ENCODE measurements at places on chromosomes 12 and 14.

DNA sequence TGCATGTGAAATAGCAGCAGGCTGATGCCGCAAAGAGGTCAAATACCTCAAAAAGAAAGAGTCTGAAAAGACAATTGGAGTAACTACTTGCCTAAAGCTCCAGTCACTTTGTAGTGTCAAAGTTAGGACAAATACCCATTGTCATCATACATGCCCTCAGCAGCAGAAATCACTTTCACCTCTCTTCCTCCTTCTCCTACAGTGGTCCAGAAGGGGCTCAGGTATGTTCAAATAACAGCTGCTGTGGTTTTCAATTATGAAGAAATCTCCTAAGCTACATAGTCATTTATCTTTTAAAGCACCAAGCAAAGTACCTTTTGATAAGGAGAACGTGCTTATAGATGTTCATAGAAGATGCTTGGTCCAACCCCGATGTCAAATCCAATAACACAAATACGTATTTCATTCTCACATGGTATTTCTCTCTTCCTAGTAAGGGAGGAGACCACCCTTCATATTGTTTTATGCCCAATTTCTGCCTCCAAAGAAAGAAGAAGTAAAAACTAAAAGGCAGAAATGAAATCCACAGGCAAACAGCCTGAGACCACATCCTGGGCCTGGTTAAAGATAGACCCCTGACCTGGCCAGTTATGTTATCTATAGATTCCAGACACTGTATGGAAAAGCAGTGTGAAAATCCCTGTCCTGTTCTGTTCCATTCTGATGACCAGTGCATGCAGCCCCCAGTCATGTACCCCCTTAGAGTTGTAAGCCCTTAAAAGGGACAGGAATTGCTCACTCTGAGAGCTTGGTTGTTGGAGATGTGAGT is 23.7 kb downstream of the GYS2 start:
- DNase-seq = peak; percentile 42

- DNase-seq = no peak
These were observed 6.1 kb upstream of the CD9 start for GRCh38 chr12:6193853-6194815.

- no peak for DNase-seq
These were observed 20.7 kb upstream of the CREBL2 start for GRCh38 chr12:12590961-12591360.

- DNase-seq = no peak
These were observed 27.8 kb downstream of the EFCAB11 start for GRCh38 chr14:89926694-89927093.

DNA sequence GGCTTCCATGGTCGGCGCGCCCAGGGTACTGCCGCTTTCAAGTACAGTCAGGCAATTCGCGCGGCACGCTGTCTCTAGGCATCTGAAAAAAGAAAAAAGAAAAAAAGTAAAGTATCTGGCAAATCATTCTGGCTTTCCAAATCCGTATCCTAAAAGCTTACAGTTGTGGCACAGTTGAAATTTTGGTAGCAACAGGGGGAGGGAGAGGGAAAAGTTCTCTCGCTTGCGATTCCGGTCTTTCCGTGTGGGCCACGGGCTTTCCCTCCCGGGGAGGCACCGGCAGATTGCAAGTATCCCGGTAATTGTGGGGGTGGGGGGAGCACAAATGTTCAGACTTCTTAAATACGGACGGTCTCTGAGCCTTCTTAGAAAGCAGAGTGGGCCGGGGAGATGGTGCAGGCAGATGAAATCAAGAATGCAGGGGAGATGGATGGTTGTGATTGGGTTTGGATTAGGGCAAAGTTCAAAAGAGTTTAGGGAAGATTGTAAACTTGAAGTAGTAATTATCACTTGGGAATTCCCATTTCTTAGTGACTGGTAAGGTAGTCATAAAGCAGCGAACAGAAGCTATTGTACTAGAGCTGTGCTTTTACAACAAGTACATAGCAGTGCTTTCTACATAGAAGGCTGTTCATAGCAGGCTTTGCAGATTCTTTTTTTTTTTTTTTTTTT is 1.2 kb downstream of the SOCS2 start:
- no peak for DNase-seq

GRCh38 chr12:87796961-87797516 is 232.2 kb downstream of the C12orf50 start:
- no peak for DNase-seq

- DNase-seq = no peak
These were observed 23.4 kb downstream of the LRRIQ1 start for GRCh38 chr12:85059594-85059993.

GRCh38 chr12:129119537-129119936 is 266.3 kb downstream of the GLT1D1 start:
- DNase-seq = no peak

DNA sequence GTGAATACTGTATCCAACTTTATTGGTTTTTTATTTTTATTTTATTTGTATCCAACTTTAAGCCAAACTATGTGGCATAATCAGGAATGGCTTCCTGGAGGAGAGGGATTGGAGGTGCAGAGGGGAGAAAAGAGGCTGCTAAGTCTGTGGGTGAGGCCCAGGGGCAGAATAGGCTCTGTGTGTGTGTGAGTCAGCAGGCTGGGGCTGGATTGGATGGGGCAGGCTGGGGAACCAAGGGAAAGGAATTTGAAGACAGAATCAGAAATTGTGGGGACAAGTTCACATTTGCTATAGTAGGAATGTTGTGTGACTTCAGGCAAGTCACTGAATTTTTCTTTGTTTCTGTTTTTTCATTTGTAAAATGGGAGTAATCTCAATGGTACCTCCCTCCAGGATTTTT is 12.8 kb upstream of the RILPL1 start:
- DNase-seq = no peak

- DNase-seq = no peak
These were observed 59.4 kb downstream of the TSPAN11 start for GRCh38 chr12:30985814-30986452.

Measured in CMK (cell line).